Activated CD4-positive, alpha-beta memory T cell treated with anti-CD3 and anti-CD28 coated beads, Interleukin-2, amount 10 ng/mL, durations not matched to agents 7 days and 5 days (primary cell): ENCODE measurements at places on chromosomes 6 and 20.
A peak's percentile ranks its signal among the peaks of the same experiment; 100 is the strongest.

- no peak for DNase-seq
These were observed 38.2 kb downstream of the NFYA start for GRCh38 chr6:41111017-41111416.

DNA sequence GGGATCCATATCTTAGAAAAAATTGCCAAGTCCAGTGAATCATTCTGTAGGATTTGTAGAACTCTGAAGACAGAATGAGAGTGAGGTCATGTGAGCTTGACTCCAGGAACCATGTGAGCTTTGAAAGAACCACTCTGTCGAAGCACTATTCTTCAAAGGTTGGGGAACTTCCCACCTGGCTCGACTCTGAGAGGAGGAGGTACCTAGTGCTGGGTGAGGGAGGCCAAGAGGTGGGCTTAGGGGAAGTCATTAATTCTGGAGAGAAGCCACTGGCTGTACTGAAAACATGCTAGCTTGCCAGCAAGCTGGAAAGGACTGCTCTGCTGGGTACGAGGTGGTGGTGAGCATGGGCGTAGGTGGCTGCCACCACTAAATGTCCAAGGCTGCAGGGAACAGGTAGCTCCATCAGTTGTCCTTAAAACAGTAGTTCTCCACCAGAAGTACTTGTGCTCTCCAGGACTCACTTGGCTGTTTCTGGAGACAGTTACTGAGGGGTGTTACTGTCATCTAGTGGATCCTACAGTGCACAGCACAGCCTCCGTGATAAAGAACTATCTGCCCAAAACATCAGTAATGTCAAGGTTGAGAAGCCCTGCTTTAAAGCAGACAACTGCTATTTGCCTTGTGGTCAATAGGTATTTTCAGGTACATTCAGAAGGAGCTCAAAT, 34.7 kb upstream of the SYNJ2 start:
- DNase-seq, result no peak

GRCh38 chr6:22435151-22435550, 134.2 kb upstream of the HDGFL1 start:
- no peak for DNase-seq

GRCh38 chr20:57965441-57965840, 255.6 kb upstream of the PMEPA1 start:
- DNase-seq, result no peak

- no peak for DNase-seq
These were observed 11.5 kb upstream of the BTBD9 start for GRCh38 chr6:38651121-38651784.

DNA sequence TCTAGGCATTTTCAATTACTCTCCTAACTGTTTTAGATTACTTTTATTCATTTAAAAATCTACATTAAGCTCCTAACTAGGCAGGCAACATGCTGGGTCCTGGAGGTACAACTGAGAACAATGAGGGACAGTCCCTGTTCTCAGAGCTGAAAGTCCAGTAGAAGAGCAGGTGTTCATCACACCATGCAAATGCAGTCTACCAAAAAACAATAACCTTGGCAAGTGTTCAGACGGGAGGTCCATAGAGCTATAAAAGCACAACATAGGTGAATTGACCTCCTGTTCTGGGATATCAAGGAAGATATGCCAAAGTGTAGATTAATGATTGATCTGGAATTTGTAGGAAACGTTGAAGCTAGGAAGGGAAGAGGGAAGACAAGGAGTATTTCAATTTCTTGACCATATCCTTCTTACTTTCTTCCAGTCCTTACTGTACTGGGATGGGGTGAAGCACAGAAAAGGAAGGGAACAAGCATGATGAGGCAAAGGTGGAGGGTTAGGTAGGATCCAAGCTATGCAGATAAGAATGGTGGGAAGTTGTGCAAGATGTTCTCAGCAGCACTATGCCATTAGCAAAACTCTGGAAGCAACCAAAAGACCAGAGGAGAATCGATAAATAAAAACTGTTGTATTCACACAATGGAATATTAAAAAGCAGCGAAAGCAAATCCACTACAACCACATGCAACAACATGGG, 485.7 kb upstream of the JARID2 start:
- no peak for DNase-seq

GRCh38 chr6:32945108-32945760, 4.4 kb upstream of the HLA-DMB start:
- no peak for DNase-seq

GRCh38 chr6:121523628-121524027, 88.2 kb downstream of the GJA1 start:
- DNase-seq, result no peak

DNA sequence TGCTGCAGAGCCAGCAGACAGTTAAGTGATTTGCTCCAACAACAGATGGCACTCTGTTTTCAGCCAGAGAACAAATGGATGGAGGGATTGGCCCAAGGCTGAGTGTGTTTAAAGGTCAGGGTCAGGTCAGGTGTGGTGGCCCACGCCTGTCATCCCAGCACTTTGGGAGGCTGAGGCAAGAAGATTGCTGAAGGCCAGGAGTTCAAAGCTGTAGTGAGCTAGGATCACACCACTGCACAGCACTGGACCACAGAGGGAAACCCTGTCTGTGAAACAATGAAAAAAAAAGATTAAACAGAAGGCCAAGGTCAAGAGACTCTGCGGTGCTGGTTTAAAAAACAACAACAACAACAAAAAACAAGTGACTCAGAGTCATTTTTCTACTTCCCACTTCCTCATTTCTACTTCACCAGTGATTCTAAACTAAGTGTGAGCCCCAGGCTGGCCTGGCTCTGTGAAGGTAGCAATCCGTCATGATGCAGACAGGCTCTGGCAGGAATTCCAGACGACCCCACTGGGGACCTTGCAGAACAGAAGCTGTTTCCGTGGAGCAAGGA, 42.5 kb upstream of the ARMC2 start:
- DNase-seq, result no peak

DNA sequence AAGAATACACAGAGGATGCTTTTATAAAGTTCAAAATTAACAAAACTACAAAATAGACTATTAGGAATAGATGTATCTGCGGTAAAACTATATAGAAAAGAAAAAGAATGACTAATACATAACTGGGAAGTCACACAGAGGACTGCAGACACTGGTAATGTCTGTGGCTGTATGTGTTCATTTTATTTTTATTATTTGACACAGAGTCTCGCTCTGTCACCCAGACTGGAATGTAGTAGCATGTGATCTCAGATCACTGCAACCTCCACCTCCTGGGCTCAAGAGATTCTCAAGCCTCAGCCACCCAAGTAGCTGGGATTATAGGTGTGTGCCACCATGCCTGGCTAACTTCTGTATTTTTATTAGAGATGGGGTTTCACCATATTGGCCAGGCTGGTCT, 38.9 kb downstream of the ESF1 start:
- no peak for DNase-seq

DNA sequence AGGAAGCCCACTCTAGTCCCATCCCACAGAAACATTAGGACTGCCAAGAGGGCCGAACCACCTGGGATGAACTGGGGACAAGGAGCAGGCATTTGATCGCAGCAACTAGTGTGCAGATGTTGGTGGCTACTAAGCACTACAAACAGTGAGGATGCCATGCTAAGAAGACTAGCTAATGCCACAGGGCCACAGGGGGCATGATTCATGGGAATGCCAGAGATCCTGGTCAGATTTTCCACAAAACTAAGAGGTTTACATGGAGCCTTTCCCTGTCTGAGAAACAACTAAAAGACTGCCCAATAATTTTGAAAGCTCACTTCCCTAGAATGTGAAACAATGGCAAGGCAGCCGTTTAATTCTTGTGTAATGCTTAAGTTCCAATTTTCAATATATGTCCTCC, 375.9 kb upstream of the PTCHD4 start:
- DNase-seq, result no peak

DNA sequence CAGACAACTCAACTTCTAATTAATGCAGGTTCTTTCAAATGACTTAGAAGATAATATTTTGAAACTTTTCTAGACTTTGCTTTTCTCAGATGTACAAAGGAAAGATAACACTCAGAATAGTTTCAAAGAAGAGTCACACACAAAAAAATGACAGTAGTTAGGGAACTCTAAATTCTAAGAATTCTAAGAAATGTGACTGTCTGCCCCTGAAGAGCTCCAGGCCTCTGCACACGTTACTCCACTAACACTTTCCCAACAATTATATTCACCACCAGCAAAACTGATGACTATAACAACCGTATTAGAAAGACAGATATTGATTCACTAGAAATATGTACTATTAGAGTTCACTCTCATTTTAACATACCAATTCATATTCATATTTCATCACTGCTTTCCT, 133.3 kb upstream of the SMLR1 start:
- DNase-seq, result no peak

GRCh38 chr20:57877131-57877824, 167.5 kb upstream of the PMEPA1 start:
- DNase-seq, result no peak

- DNase-seq, result peak; percentile 19
These were observed 25.7 kb upstream of the BTBD3 start for GRCh38 chr20:11891776-11892545.

DNA sequence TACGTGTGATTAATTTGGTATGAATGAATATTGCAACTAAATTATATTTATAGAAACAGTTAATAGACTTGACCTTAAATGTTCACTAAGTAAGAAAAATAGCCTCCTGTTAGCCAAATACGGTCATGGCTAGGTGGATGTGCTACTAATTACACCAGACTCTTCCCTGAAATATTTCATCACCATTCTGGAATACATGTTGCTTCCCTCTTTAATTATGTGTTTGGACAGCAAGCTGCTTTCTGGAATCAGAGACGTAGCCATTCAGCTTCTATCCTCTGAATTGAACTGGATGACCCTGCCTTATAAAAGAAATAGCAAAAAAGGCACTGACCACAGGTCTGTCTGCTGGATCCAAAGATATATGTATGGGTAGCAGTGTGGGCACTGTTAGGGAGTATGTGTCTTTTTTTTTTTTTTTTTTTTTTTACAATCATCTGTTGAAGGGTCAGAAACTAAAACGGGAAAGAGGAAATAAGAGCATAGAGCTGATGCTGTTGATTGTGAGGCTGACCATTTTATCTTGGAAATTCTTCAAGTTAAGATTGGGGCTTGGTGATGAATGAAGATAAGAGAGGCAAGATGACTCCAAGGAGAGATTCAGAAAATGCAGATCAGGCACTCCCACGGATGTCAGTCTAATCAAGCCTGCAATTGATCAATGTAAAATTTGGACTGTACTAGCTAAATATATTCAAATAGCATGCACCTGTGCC, 283.2 kb upstream of the HSF2 start:
- DNase-seq, result no peak

DNA sequence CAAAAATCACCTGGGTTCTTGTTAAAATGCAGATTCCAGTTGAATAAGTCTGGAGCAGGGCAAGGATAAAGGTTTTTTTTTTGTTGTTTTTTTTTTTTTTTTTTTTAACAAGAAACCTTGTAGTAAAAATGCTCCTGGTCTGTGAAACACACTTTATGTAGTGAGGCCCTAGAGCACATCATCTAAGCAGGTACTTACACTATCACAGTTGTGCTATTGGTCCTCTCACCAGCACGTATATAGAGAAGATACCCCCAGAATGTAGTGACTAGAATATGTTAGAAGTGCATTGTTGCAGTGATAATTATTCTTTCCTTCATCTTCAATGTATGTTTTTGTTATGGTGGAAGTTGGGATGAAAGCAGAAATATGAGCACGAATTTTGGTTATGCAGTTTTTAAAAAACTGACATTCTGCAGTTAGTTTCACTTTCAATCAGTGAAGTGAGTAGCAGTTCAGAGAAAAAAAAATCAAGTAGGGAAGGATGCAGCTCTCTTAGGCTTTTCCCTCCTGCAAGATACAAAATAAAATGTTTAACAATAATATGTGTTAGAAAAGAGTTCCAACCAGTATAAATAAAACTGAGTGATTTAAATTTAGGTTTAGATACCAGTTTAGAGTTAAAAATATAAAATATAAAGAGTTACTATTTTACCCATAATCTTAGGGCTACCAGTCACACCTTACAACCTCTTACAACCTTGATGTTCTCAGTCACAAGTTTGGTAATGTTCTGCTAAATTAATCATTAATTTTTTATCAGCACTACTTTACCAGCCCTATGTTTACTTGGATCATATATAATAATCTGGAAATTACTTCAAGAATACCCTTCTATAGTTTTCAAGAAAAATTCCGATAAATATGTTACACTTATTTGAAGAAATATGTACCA, 9.2 kb upstream of the DEFB113 start:
- DNase-seq, result no peak

- no peak for DNase-seq
These were observed 48.9 kb downstream of the CNBD2 start for GRCh38 chr20:36017048-36017951.

- DNase-seq, result no peak
These were observed 18.4 kb downstream of the TTK start for GRCh38 chr6:80022803-80023202.

GRCh38 chr20:48556956-48557355, 270.8 kb downstream of the PREX1 start:
- DNase-seq, result no peak

- DNase-seq, result peak; percentile 55
These were observed 809 bp downstream of the SRPK1 start for GRCh38 chr6:35919827-35920751.

DNA sequence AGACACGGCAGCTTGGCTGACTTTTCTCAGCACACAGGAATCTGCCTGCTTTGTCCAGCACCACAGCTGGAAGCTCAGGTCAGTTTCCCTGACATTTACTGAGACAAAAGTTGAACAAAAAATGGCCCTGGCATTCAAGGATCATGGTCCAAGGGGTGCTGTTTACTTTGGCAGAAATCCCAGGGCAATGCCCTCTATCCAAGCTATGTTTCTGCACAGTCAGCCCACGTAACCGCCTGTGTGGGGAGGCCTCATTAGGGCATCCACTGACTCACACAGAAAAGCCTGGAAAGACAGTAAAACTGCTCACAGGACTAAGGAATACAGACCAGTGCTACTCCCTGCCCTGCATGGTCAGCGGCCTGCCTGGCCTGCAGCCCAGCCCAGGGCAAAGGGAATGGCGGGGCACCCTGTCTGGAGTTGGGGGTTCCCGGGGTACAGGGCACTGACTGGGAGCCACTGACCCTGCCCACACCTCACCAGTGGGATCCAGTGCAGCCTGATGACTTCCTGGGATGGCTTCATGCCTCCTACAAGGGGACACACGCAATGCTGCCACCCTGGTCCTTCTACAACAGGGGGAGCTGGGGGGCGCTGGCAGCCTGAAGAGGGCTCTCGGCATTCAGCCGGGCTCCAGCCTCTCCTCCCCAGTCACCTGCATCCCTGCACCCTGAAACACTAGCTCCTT, 77.1 kb downstream of the NINL start:
- no peak for DNase-seq

GRCh38 chr6:26525838-26526237, 12.3 kb upstream of the HMGN4 start:
- DNase-seq, result no peak
